GM23338 (cell line): ENCODE measurements at places on chromosomes 5 and 9. TPM values are rescaled to one million over a fixed set of nuclear protein-coding genes. Genes with fewer than 3 reads are reported as not detected.

LTC4S gene
- 1.2 and 10.1 TPM in 2 replicates for total RNA-seq

SLC1A1 gene
- total RNA-seq = 8.2 and 8.8 TPM in 2 replicates

DNA sequence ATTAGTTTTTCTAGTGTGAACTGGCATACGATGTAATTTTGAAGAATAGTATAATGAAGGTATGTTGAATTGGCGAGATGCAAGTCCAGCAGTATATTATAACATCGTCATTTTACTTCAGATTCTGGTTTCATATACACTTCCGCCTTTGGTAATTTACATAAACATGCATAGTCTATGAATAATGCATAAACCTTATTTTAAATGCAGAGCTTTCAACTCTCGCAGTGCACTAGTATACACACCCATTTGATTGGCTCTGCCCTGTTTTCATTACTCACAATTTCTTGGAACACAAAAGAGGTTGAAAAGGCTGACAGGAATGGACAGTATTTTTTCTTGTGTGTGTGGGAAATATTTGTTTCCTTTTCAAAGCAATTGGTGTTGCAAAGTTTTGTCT lies 128.9 kb upstream of the CCNH start:
- no peak for DNase-seq

- DNase-seq = no peak
Observed at GRCh38 chr9:116952436-116952810, 265.3 kb downstream of the TRIM32 start.
